ENCODE measurements at places on chromosomes 5 and 9.
A peak's percentile ranks its signal among the peaks of the same experiment; 100 is the strongest.

- DNase-seq: no peak
Measured at GRCh38 chr5:158373608-158374395, 514.9 kb upstream of the CLINT1 start.

DNA sequence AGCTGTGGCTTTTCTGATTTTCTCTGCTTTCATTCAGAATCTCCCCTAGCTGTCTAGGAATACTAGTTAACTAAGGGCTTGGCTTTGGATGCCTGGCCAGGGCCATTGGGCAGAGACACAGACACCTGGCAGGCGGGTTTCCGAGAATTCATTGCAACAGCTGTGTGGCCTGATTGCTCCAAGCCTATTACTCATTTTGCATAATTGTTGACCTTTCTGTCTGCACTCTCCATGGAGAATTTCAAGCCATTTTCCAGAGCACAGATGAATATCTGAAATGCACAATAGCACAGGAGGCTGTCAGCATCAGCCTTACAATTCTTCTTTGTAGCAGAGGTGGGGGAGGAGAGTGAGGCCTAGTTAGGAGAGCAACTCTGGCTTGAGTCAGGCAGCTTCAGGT, 310.5 kb downstream of the DMAC1 start:
- DNase-seq: no peak

- DNase-seq: no peak
Measured at GRCh38 chr9:130869250-130869649, 27.4 kb downstream of the QRFP start.

DNA sequence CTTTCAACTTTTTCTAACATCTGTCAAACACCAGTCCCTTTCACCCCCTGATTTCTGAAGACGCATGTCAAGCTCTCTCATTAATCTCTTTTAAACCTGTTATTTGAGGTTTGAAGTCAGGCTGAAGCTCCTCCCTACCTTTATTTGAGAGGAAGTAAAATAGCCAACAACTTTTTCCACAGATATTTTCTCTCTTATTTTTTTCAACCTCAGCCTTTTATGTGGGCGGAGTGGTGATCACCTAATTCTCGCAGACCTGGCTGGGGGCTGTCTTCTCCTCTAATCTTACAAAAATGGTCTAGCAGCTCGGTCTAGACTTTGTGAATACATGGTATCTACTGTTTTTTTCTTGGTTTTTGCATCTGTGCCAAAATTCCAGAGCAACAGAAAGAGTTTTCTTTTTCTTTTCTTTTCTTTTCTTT, 395.7 kb upstream of the ACTBL2 start:
- DNase-seq: no peak

- DNase-seq: no peak
Measured at GRCh38 chr9:32395510-32396216, 11.2 kb downstream of the ACO1 start.

DNA sequence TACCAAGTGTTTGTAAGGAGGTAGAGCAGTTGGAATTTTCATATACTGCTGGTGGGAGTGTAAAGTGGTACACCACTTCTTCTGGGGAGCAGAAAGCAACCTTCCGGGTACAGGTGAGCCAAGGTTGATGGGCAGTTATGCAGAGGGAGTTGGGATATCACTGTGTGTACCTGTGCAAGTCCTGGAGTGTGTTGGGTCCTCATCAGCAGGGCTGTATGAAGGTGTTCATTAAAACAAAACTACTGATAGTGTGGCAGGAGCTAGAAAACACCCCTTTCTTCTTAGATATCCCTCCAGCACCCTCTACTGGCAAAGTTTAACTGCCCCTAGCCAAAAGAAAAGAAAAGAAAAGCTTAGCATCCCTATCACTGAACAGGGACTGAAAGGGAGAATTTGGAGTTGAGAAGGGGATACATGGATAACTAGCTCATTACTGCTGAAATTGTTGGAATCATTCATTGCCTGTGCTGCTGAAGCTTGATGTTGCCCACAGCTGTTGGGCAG, 10.7 kb downstream of the MARCHF6 start:
- no peak for DNase-seq

DNA sequence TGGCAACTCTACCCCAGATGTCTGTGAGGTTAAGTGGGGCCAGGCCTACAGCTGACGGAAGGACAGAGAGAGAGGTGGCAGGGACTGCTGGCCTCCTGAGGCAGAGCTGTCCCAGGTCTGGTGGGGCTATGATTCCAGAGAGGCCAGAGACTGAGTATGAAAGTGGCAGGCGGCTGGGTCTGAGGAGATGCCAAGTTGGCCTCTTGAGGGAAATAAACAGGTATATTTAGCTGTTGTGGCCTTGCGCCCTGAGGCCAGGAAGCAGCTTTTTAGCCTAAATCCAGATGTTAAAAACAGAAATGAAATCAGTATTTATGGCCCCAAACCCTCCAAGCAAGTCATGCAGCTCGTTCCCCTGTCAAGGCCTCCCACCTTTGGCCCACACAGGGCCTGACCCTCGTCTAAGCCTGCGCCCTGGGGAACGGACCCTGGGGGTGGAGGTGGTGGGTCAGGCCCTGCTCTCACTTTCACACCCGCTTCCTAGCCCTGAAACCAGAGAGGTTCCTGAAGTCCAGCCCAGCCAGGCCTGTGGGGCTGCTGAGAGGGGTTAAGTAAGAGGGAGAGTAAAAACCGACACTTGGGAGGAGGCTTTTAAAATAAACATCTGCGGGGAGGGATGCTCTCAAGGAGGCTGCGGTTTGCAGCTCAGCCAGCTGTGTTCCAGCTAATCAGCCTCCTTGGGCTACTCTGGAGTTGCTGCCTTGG, 18.7 kb downstream of the PCDHGC5 start:
- DNase-seq: no peak

GRCh38 chr9:18849270-18849669, 183.7 kb downstream of the SAXO1 start:
- no peak for DNase-seq

- DNase-seq: no peak
Measured at GRCh38 chr5:645421-645820, 33.3 kb downstream of the CEP72 start.

- no peak for DNase-seq
Measured at GRCh38 chr9:81550207-81550583, 139.2 kb downstream of the TLE1 start.

DNA sequence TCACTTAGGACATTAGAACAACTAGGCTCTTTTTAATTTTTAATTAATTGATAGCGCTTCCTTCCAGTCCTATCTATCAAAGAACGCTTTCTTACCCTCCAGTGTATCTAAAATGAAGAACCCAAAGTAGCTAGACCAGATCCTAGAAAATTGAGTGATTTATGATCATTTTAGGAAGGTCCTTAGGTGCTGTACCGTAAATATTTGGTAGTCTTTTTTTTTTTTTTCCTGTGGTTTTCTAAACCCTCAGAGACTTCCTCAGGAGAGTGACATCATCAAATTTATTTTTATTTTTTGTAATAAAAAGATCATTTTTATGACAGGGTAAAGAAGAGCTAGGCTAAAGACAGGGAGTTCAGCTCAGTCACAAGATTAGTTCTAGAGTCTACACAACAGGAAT, 197.4 kb downstream of the WDR70 start:
- DNase-seq: no peak

DNA sequence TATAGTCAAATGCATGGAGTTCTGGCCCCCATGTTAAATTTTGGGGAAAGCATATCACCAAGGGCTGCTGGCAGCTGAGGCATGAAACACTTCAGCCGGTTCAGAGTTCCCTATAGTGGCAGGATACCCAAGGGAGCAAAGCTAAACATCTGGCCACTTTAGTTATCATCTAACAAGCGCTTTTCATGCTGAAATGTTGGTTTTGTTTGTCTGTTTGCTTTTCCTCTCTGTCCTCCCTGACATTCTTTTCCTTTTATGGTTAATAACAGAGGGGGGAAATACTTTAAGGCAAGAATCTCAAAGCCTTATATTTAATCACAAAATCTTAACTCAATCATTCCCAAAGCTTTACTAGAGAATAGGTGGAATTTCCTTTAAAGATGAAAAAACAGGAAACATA, 11.9 kb downstream of the APBA1 start:
- no peak for DNase-seq

DNA sequence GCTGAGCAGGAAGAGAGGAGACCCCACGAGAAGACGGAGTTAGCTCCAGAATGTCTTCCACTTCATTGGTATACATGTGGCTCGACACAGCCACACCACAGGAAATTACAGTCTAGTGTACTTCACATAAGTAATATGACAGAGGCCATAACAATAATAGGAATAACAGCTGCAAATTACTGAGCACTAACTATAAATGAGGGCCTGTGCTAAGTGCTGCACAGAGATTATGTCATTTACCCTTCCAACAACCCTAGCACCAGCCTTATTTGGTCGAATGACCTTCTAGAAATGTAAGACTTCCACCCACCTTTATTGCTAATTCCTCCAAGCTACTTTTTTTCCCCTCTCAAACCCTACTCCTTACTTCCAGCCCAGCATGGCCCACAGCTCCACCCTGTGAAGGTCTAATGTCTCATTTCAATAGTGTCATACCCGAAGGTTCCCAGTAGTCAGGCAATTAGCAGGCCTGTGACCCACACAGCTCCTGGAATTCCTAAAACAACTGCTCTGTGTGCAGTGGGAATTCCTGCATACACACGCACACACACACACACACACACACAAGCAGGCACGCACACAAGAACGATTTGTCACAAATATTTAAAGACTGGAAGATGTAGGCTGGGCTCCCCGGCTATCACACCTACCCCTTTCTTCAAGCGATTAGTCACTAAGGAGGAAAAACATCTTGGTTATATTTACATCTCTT, 134.5 kb downstream of the FRMD3 start:
- no peak for DNase-seq

GRCh38 chr5:154214371-154215106, 24.0 kb downstream of the GALNT10 start:
- DNase-seq: no peak

DNA sequence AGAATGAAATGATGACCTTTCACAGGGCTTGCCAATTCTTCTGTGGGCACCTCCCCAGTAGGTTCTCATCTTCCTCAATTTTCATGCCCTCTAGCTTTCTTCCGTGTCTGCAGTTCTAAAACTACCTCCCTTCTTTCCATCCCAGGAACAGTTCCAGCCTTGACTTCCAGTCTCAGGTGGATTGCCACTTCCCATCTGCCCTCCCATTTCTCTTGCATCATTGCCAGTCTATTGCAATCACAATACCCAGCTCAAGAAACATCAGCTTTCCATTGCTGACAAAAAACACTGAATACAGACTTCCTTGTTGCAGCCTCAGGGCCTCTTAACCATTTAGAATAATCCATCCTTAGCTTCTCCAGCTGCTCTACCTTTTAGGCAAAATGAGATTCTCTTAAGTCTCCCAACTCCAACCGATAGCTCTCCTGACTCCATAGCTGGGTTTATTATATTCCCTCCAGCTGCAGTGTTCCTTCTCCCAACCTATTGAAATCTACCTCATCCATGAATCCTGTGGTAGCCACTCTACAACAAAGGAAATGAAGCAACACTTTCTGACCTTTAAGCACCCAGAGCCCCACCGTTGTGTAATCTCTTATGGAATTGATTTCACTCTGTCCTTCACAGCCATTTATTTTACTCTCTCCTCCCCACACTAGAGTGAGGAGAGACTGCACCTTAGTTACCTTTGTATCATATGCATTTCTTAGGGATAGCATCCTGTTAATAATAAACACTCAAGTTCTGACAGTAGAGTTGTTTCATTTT, 75.6 kb upstream of the PCA3 start:
- no peak for DNase-seq

DNA sequence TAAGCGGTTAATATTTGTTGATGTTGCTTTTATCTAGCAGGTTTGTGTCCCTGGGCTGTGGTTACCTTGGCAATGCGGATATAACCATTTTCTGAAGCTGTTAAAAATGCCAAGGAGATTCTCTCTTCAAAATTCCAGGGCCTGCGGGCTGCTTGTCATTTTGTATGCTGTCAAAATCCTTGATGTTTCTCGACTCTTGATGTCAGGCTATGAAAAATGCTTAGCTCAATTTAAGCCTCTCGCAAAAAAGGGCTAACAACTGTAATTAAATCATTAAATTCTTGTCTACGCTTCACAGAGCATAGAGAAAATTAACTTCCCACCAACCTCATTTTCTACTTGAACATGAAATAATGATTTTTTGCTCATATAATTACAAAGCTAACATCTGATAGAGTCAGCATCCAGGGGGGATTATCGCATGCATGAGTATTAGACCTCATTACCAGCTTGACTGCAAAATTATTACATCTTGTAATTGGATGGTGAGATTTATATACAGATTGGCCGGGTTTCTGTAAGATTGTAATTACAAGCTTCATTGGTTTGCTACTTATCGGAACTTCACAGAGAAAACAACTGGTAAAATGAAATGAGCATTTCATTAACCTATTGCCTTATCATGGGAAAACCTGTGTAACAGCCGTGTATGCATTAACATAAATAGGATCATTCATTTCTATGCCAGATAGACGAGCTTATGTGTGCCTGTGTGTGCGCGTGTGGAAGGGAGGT, 83.1 kb upstream of the IRX1 start:
- DNase-seq: no peak

- peak; percentile 47 for DNase-seq
Measured at GRCh38 chr9:112487008-112487798, 576 bp downstream of the KIAA1958 start.

GRCh38 chr5:80219391-80219790, 36.5 kb downstream of the SERINC5 start:
- DNase-seq: no peak

DNA sequence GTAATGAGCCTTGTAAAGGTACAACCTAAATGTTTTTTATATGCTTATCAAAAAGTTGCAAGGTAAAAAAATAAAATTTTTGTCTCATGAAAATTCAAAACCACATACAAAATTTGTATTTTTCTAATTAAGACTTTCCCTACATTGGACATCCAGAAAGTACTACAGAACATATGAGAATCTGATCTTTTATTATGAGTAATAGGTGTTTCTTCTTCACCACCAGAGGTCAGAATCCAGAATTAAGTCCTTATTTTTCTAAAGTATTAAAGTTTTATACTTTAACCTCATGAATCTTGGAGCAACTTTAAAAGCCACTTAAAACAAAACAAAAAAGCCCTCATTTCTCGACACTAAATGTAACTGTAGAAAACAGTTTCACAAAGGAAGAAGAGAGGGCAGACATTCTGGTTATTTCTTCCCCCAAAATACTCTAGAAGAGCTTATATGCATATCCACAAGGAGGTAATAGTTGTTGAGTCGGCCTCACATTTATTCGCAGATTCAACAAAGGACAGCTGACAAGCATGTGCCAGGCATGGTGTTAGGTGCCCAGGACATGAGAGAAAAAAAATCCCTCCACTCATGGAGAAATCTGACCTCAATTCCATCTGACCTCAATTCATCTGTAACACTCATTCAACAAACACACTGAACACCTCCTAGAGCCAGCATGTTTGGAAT, 69.3 kb downstream of the MLLT3 start:
- DNase-seq: no peak

- no peak for DNase-seq
Measured at GRCh38 chr9:107631788-107632187, 142.2 kb upstream of the KLF4 start.

All from C1 segment of cervical spinal cord (tissue), 14 donors.